Thymus (tissue), 14 donors: ENCODE measurements at places on chromosomes 4 and X. TPM values are rescaled to one million over a fixed set of nuclear protein-coding genes. Genes with fewer than 3 reads are reported as not detected.

The FREM3 gene
- total RNA-seq: 0.71 TPM

The DCHS2 gene
- 0.19 TPM for total RNA-seq

The HSFX4 gene
- 0.28 TPM for total RNA-seq

The FAM53A gene
- total RNA-seq: 1.0 TPM

The USP17L12 gene
- not detected for total RNA-seq

The NLRP2B gene
- total RNA-seq: not detected

The MGAT4D gene
- total RNA-seq: not detected

The TRIM60 gene
- not detected for total RNA-seq

The CLGN gene
- 4.2 TPM for total RNA-seq

The GAGE2A gene
- not detected for total RNA-seq

The PLXNB3 gene
- 0.14 TPM for total RNA-seq

The IRS4 gene
- total RNA-seq: 17.6 TPM

The ABLIM2 gene
- 1.0 TPM for total RNA-seq

The EGFL6 gene
- total RNA-seq: 2.4 TPM

The WDR1 gene
- total RNA-seq: 166 TPM

The RUFY3 gene
- 75.3 TPM for total RNA-seq

The MAOA gene
- 0.99 TPM for total RNA-seq

The ADAMTS3 gene
- total RNA-seq: 1.8 TPM

The SMIM31 gene
- total RNA-seq: not detected
